ENCODE measurements at places on chromosomes 7 and 10.

GRCh38 chr7:1862560-1862959, 192.5 kb downstream of the ELFN1 start:
- no peak for DNase-seq

DNA sequence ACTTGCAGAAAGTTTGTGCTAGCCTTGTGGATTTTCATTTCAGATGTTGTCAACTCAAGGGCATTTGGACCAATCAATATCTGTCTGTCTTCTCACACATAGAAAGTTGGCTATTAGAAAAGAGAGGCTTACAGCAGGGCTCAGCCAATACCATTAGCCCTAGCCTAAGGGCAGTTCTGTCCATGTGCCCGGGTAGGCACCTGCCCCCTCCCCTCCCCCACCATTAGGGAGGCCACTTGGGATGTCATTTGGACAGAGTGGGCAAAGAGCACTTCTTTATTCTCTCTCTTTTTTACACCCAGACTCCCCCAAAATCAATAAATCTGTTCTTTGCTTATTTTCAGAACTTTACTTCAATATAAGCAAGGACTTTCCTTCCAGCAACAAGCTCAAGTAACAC, 188.5 kb upstream of the MKI67 start:
- DNase-seq, result no peak

- DNase-seq, result no peak
These were observed 283.4 kb upstream of the FZD8 start for GRCh38 chr10:35925493-35925892.

DNA sequence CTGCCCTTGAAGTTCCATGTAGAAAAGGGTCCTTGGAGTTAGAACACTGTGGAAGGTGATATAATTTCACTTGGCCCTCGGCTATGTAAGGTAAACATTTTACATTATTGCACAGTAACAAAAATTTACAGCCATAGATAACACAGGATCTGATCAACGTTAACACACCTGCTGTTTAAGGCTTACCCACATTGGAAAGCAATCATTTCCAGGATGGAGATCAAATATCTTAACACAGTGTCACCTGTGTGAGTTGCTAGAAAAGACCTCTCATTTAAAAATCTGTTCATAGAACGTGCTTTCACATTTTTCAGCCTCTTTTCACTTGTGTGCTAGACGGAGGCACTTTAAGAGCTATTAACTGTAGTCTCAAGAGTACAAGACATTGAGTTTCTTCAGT, 1.9 kb downstream of the TMEM229A start:
- DNase-seq, result no peak
